Stimulated activated CD8-positive, alpha-beta memory T cell treated with anti-CD3 and anti-CD28 coated beads, Interleukin-4, amount 100 ng/mL, for 4 hours (primary cell): ENCODE measurements at places on chromosomes 5 and 9.

- DNase-seq = no peak
Observed at GRCh38 chr9:73565026-73565425, 413.4 kb downstream of the ANXA1 start.

DNA sequence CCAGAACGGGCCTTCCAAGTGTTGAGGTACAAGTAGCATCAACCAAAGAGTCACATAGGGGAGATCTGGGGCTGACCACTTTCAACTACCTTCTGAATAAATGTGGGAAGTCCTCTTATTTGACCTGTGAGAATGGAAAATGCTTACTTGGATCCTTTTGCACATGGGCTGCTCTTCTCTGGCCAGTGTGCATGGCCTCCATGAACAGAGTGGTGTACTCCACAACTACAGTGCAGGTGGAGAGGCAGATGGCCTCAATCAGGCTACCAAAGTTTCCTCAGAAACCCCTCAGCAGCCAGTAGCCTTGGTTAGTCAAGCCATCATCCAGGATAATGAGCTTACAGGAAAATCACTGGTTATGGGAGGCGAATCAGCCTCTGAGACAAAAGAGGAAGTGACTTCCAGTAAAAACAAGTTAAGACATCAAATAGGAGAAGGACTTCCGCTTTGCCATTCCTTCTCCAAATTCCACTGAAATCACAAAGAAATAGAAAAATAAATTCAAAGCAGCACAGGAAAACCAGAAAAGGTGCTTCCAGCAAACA lies 18.3 kb upstream of the FCHO2 start:
- DNase-seq = no peak

- no peak for DNase-seq
Observed at GRCh38 chr5:22079566-22079965, 773.6 kb downstream of the CDH12 start.

DNA sequence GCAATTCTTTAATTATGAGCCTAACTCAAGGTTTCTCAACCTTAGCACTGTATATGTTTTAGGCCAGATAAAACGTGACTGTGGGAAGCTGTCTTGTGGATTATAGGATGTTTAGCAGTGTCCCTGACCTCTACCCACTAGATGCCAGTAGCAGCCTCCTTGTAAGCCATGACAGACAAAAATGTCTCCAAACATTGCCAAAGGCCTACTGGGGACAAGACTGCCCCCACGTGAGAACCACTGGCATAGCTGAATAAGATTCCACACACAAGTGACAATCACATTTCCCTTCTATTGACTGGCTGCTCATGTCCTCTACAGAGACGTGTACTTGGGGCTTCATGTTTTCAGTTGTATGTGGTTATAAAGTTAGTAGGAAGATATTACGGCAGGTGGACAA lies 55.4 kb downstream of the GOLM1 start:
- no peak for DNase-seq

DNA sequence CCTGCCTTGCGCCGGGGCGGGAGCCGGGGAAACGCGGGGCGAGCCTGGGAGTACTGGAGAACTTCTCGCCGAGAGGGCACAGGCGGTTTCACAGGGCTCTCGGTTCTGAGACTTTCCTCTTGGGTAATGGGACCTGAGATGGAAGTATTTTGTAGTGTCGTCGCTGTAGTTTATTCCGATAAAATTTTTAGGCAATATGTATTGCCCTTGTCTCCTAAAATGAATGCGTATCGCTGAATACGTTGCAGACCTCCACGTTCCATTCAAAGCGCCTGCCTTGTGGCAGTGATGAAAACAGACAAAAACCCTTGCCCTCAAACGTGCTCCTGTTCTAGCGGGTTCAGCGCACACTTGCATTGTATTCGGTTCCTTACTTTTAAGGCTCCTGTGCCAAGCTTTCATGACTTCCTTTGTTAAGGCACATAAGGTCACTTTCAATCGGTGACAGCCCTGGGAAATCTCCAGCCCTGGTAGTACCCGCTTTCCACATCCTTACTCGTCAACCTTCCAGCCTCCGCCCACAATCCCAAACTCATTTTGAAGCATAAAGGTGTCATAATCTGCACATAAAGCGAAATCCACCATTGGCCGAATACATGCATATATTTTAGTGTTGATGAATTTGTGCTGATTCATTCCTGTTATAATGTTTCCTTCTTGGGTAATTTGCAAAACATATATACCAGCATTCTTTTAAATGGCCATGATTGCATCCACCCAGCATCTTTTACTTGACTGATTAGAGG lies 694 bp downstream of the RMI1 start:
- DNase-seq = no peak

GRCh38 chr5:84383816-84384603 lies 670 bp downstream of the EDIL3 start:
- no peak for DNase-seq

DNA sequence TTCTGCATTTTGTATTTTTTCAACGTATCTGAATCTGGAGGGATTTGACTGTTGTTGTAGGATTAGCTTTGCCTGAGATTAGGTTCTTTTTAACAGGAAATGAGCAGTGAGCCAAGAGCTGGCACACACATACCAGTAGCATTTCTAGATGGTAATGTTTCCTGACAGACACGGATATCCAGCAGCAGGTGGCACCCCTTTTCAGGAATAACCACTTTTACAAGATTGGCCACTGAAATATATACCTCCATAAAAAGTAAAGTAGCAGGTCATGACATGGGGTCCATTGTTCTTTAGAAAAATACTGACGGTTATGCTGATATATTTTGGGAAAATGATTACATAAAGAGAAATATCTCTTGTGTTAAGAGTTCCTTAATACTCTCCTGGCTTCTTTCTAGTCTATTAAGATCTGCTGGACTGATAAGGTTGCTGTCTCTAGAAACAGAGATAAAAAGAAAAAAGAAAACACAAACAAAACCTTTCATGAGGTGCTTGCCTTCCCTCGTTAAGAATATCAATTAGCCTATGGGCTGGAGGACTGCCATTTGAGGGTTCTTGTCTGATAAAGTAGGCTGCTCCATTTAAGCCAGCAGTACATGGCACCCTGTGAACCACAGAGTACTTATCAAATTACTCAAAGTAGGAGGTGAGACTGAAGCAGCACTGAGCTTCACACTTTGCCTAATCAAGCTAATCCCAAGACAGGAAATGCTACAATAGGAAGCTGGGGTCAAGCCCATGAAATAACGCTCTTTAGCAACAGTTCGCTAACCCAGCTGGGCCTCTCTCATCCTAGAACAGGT lies 101.6 kb upstream of the PCA3 start:
- DNase-seq = no peak

DNA sequence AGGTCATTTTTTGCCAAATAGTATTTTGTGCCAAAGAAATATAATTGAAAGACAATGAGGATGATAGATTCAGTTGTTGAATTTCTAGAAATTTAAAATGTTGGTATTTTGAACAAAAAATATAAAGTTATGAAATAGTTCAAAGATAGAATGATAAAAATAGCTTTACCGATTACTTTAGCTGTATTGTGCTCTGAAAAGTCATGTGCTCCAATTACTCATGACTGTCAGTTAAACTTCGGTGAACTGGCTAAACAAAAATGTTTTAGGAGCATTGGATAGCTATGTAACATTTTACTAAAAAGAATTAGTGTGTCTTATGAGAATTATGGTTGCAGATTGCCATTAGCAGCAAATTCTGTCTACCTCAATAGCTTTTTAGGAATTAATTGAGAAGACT lies 177.3 kb upstream of the VCAN start:
- DNase-seq = no peak

- DNase-seq = no peak
Observed at GRCh38 chr5:35373249-35373648, 143.0 kb upstream of the PRLR start.

DNA sequence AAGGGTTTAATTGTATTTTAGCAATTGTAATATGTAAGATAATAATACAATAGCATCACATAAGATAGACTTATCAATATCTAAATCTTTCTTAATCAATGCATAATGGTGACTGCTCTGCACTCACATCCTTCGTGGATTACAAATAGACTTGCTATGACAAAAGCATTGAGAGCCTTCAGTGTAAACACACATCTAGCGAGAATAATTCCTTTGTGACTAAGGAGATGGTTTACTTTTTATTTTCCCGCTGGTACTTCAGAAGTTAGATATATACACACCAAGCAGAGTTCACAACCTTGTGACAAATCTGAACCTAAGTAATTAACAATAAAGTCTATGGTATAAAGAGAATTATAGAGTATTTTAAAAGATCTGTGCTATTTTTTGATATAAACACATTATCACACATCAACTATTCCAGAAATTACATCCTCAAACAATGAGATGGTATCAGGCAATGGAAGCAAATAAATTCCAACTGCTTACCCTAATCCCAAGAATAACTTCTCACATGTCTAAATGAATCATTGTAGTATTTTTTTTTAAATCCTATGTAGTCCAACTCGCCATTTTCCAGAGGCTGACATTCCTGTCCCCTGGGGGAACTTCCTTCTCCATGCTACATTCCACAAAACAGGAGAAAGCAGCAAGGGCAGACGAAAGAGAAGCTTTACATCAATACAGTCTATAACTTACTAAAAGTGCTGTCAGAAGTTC lies 51.2 kb downstream of the MAPKAP1 start:
- DNase-seq = no peak

GRCh38 chr5:15442193-15442570 lies 57.8 kb upstream of the FBXL7 start:
- DNase-seq = no peak

- DNase-seq = no peak
Observed at GRCh38 chr5:143057580-143057999, 287.4 kb downstream of the ARHGAP26 start.

- no peak for DNase-seq
Observed at GRCh38 chr9:93960221-93960970, 5.2 kb upstream of the BARX1 start.

DNA sequence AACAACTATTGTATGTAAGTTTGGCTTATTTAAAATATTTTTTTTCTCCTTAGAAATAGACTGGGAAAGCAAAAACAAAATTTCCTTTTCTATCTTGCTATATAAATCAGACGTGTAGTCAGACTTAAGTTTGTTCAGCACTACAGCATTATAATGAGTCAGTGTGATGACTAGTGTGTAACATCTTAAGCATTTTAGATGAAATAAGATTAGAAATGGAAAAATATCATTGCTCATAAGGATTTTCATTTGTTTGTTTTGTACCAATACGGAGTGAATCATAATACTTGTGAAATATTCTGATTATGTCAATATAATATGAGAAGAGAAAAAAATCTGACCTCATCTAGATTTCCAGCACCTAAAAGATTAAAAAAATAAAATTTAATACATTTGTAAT lies 64.7 kb upstream of the RICTOR start:
- no peak for DNase-seq

DNA sequence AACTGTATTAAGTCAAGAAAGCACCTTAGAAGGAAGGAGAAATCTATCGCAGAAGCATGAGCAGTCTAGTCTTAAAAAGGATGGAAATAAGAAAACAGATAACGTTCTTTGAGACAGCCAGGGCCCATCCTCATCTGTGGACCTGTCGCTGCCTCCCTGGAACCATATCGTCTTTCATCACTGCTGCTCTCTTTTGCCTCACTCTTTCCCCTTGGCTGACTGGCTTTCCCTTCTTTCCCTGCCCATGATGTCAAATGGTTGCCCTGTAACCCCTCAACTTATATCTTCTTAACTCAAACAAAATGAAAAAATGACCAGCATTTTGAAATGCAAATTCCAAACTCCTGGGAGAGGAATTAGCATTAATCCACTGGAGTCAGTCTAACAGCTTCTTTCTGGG lies 299.8 kb downstream of the GABRB2 start:
- no peak for DNase-seq

- no peak for DNase-seq
Observed at GRCh38 chr9:85349046-85349445, 392.7 kb downstream of the AGTPBP1 start.

DNA sequence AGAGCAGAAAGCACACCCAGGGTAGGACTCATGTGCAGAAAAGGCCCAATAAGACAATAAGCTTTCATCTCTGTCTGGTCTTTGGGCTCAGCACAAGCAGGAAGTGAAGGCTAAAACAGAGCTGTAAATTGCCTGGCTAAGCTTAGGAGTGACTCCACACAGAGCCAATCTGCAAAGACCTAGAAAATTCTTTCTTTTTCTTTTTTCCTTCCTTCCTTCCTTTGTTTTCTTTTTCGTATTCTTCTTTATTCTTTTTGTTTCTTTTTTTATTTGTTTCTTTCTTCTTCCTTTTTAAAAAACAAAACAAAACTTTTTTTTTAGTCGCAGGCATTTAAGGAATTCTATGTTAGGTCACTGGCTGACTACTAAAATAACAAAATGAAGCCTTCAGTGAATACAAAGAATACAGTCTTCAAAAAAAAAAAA lies 12.2 kb downstream of the SLC35A4 start:
- no peak for DNase-seq

- DNase-seq = no peak
Observed at GRCh38 chr5:111392181-111392580, 120.2 kb downstream of the STARD4 start.

GRCh38 chr9:82996941-82997340 lies 66.0 kb downstream of the RASEF start:
- no peak for DNase-seq

GRCh38 chr5:168295574-168296201 lies 4.2 kb downstream of the WWC1 start:
- DNase-seq = no peak

DNA sequence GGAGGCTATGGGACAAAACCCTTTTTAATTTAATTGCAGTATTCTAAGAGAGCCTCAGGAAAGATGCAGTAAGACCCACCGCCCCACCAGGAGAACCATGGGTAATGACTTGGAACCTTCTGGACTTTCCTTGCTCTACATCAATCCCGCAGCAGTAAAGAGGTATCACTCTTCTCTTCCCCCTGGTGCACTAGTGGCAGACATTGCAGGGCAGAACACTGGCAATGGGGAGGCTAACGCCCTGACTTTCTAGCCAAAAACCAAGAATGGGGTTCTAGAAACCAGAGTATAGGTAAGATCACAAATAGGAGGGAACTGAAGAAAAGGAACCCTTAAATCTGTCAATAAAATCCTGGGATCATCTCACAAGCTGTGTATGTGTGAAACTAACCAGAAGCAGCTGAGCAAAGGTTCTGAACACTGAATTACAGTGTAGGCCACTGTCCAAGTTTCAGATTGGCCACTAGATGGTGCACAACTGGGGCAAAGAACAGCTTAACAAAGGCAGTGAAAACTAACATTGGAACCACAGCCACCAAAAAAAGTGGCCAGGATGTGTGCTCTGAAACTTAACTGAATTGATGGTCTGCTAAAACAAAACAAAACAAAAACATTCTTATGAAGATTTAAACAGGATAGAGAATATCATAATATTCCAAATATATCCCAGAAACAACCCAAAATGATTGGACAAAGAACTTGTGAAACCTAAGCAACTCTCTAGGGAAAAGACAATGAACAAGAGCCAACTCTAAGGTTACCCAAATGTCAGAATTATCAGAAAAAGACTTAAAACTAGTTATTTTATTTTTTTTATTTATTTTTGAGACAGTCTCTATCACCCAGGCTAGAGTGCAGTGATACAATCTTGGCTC lies 6.6 kb upstream of the FAM151B start:
- no peak for DNase-seq

- no peak for DNase-seq
Observed at GRCh38 chr5:151522226-151522625, 68.9 kb downstream of the FAT2 start.

- no peak for DNase-seq
Observed at GRCh38 chr5:129445379-129445778, 14.7 kb upstream of the ADAMTS19 start.
